Fibroblast of pulmonary artery (primary cell): ENCODE measurements at places on chromosomes 4 and X.
A peak's percentile ranks its signal among the peaks of the same experiment; 100 is the strongest.

DNA sequence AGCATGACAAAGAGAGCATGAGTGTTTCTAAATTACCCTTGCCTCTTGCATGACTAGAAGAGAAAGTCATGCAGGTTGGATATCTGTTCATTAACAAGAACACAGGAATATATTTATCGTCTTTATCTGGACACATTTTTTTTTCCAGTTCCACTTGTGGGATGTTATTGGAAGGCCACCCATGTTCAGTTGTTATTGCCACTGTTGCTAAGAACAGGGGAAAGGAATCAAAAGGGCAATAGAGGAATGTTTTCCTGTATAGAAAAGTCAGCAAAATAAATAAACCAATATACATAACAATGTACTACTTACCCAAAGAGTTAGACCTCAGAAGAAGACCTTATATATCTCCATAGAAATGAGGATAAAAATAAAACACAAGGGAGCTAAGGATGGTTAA, 270.1 kb downstream of the QDPR start:
- no peak for DNase-seq

GRCh38 chrX:1472975-1473374, 20.3 kb upstream of the ASMTL start:
- no peak for DNase-seq

DNA sequence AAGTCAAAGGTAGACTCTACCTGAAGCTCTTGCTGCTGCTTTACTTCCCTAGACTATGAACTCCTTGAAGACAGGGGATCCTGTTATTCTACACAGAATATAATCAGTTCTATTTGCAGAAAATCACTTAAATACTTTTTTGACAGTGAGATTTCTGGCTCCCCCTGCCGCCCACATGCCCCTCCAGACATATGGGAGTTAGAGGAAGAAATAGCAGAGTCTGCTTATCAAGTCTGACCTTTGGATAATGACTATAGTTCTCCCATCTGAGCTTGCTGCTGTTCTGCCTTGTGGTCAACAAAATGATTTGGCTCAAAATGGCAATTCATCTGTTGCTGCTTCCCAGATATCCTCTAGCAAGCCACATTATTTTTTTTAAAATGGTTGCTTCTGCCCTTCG, 101.1 kb downstream of the ENOX2 start:
- no peak for DNase-seq

DNA sequence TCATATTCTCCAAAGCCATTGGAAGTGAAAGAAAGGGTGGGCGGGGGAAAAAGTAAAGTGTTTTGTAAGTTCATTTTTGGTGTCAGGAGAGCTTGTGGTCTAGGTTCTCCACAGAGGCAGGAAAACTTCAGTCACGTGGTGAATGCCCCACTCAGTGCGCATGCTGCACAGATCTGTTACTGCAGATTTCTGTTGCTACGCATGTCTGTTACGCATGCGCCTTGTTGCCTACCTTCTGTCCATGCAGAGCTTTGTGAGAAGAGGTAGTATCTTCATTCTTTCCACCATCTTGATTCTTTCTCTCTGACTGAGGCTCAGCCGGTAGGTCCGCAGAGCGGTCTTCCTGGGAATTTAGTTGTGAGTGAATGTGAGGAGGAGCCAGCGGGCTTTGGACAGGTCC, 15.1 kb upstream of the PAGE3 start:
- DNase-seq = no peak

DNA sequence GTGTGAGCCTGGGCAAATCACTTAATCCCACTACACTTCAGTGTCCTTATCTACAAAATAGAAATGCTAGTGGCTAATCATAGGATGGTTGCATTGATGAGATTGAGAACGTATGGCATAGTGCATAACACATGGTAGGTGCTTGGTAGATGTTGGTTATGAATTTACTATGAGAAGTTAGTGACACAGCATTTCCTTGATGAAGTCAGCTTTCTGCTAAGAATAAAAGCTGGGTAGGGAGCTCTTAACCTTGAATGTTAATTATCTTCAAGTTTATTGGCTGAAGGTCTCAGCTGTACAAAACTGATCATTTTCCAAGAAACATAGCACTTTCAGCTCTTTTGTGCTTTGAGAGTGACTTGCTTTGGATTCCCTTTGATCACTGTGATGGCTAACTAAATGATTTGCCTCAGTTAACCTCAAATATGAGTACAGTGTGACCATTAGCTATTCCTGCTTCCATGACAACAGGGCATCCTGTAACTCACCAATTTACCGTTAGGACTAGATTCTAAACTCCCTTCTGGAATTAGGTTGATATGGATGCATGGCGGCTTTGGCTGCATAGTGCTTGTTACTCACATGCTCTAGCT, 17.8 kb downstream of the PDK3 start:
- no peak for DNase-seq

DNA sequence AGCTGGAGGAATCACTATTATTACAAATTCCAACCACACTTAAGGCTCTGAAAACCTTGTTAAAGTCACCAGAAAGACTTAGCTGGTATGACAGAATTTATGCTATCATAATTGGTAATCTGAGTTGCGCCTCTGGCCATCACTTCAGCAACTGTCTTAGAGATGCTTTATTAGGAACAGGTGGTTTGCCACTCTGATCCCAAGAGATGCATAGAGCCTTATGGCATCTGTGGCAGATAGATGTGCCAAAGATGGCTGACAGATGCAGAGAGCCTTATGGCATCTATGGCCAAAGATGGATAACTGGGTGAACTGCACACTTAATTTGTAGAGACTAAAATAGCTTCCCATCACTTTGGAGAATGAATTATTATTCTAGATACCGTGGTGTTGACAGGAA, 32.3 kb upstream of the PLAC8 start:
- DNase-seq = no peak

DNA sequence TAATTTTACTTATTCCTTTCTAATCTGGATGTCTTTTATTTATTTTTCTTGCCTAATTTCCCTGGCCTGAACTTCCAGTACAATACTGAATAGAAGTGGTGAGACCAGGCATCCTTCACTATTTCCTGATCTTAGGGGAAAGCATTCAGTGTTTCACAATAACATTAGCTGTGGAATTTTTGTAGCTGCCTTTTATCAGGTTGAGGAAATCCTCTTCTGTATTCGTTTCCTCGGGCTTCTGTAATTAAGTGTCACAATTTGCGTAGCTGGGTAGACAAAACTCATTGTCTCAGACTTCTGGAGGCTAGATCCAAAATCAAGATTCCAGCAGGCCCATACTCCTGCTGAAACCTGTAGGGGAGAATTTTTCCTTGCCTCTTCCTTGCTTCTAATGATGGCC, 598.4 kb upstream of the FTHL17 start:
- peak; percentile 68 for DNase-seq

DNA sequence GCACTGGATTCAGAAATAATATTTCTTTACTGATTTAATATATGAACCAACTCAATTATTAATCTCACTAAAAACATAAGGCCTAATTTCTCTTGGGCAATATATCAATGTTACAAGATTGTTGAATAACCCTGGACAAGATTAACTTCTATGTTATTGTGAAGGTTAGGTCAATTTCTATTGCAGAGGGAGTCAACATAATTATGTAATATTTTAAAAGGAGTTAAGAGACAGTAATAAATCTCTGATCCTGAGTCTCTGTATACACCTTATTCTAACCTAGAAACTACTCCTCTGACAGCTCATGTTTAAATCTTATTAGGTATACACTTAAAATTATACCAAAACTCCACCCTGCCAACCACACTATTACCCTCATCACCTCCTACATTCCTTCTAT, 15.1 kb upstream of the GPRIN3 start:
- no peak for DNase-seq

DNA sequence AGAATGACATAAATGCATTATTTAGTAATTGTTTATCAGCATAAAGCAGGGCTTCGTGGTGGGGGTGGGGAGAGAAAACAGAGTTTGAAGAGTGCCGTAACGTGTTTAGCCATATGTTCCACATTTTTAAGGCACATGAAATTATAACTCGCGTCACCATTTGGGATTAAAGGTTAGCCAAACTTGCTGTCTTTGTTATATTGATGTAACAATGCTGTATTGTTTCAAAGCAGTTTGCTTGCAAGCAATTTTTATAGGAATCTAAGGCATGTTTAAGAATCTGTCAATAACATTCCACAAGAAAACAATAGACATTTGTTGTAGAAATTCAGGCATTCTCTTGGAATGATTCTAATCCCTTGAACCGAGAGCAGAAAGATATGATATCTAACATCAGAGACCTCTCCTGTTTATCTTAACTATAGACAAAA, 78.3 kb downstream of the CLDN22 start:
- peak; percentile 77 for DNase-seq

GRCh38 chr4:7719354-7720174, 220.1 kb downstream of the AFAP1 start:
- peak; percentile 31 for DNase-seq

DNA sequence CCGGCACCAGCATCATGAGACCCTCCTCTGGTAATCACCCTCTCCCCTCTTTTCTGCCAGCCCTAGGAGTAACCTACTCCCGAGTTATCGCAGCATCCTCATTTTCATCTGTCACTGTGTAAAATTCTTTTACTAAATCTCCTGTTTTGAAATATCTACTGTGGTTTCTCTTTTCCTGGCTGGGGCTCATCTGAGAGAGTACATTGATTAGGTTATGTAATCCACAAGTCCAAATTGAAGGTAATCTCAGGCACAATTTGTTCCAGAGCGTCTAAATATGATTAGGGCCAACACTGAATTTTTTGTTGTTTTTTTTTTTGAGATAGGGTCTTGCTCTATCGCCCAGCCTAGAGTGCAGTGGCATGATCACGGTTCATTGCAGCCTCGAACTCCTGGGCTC, 142.4 kb downstream of the SMIM20 start:
- DNase-seq = no peak

DNA sequence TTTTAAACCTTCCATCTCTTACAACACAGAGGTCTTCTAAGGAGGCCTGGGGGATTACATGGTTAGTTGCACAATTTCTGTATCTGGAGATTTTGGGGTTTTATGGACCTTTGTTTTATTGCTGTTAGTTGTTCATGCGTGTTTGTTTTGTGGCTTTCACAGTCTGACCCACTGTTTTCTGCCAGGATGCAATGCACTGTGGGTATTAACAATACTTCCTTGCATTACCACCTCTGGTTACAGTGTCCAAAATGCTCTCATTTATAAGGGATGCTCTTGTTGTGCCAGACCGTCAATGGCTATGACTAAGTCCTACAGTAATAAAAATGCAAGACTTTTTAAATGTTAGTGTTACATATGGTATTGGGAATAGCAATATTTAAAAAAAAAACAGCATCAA, 730.2 kb downstream of the KCTD8 start:
- DNase-seq = no peak

- no peak for DNase-seq
These were observed 23.9 kb downstream of the STIM2 start for GRCh38 chr4:26884486-26884988.

GRCh38 chrX:53357799-53358530, 64.5 kb downstream of the SMC1A start:
- DNase-seq = peak; percentile 64

GRCh38 chrX:13009273-13009672, 34.4 kb downstream of the TMSB4X start:
- DNase-seq = no peak

- DNase-seq = no peak
These were observed 581.6 kb upstream of the DIAPH2 start for GRCh38 chrX:96102997-96103396.
